ENCODE measurements at places on chromosomes 5 and 9. TPM values are rescaled to one million over a fixed set of nuclear protein-coding genes. Genes with fewer than 3 reads are reported as not detected.

PKD2L2 gene
- total RNA-seq: not detected

SLC46A2 gene
- total RNA-seq: not detected

IFNK gene
- not detected for total RNA-seq

ENDOG gene
- total RNA-seq: 17.8 TPM

PRSS3 gene
- 28.4 TPM for total RNA-seq

FBLL1 gene
- 0.74 TPM for total RNA-seq

TRMT10B gene
- total RNA-seq: 2.9 TPM

PDE6A gene
- total RNA-seq: not detected

PLCXD3 gene
- under 0.01 TPM for total RNA-seq

ADAMTS16 gene
- 0.18 TPM for total RNA-seq

IRGM gene
- total RNA-seq: not detected

MARCOL gene
- 8.3 TPM for total RNA-seq

PCDHA6 gene
- 0.55 TPM for total RNA-seq

F2R gene
- total RNA-seq: 70.8 TPM

LVRN gene
- 0.28 TPM for total RNA-seq

SLC31A2 gene
- total RNA-seq: 10.0 TPM

G3BP1 gene
- total RNA-seq: 96.7 TPM

C1QTNF2 gene
- 0.28 TPM for total RNA-seq

AGXT2 gene
- total RNA-seq: not detected

COL5A1 gene
- total RNA-seq: 247 TPM

SLIT3 gene
- total RNA-seq: 18.5 TPM

PRDM9 gene
- total RNA-seq: not detected

GDNF gene
- 0.65 TPM for total RNA-seq

FTMT gene
- total RNA-seq: not detected

PCDHB16 gene
- 0.18 TPM for total RNA-seq

SNCAIP gene
- total RNA-seq: 19.4 TPM

LCN15 gene
- not detected for total RNA-seq

GABRA1 gene
- total RNA-seq: not detected

CAPSL gene
- not detected for total RNA-seq

LOX gene
- 94.2 TPM for total RNA-seq

CCDC180 gene
- 1.7 TPM for total RNA-seq

NEURL1B gene
- 0.74 TPM for total RNA-seq

OR2V2 gene
- total RNA-seq: not detected

CAMK2A gene
- total RNA-seq: 0.71 TPM

OR1Q1 gene
- total RNA-seq: not detected
